ENCODE measurements at places on chromosomes 2 and 18.
A peak's percentile ranks its signal among the peaks of the same experiment; 100 is the strongest.

DNA sequence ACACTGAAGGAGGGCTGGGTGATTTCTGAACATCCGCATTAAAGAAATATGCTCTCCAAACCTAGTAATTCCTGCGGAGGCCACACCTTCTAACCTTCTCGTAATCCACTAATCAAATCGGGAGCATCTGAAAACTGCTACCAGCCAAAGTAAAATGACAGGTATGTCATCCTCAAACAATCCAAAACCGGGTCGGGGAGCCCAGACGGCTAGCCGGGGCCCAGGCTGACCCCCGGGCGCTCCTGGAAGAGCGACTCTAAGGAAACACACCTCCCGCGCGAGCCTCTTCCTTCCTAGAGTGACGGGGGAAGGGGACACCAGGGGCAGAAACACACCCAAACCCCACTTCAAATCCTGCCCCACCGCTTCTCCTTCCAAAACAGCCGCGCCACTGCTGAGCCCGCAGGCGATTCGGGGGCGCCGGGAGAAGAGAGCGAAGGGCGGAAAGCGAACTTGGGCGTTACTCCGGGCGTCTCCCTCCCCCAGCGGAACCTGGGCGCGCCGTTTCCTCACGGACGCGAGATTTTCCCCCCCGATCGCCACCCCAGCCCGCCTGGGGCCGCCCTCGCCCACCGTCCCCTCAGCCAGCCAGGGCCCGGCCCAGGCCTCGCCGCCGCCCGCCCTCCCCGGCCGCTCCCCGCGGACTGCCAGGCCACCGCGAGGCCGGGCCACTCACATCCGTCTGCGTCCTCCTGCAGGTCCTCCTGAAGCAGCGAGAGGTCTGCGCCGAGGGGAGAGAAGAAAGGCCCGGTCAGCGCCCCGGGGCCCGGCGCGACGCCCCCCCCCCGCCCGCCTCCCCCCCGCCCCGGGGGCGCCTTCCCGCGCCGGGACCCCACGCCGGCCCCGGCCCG lies 584 bp downstream of the PPP4R1 start:
- DNase-seq, result peak; percentile 59

- no peak for DNase-seq
These were observed 9.5 kb upstream of the KDSR start for GRCh38 chr18:63376538-63376937.

GRCh38 chr18:79524181-79525078 lies 128.7 kb downstream of the NFATC1 start:
- DNase-seq, result peak; percentile 75

- DNase-seq, result no peak
These were observed 28.0 kb upstream of the MGAT5 start for GRCh38 chr2:134225841-134226240.

DNA sequence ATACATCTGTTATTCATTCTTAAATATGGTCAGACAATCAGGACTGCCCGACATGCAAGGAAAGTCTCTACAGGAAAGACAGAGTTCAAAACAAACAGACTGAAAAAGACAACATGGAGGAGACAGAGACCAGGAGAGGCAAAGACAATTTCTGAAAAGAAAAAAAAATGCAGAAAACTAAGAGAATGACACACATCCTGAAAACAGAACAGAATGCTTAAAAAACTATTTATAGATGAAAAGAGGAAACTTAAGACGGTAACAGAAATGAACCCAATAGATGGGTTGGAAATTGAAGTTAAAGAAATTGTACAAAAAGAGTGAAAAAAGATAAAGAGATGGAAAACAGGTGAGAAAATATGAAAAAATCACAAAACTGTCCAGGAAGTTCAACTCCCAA lies 95.7 kb downstream of the BCL2 start:
- no peak for DNase-seq

- no peak for DNase-seq
These were observed 484.4 kb downstream of the CMPK2 start for GRCh38 chr2:6381326-6381725.

DNA sequence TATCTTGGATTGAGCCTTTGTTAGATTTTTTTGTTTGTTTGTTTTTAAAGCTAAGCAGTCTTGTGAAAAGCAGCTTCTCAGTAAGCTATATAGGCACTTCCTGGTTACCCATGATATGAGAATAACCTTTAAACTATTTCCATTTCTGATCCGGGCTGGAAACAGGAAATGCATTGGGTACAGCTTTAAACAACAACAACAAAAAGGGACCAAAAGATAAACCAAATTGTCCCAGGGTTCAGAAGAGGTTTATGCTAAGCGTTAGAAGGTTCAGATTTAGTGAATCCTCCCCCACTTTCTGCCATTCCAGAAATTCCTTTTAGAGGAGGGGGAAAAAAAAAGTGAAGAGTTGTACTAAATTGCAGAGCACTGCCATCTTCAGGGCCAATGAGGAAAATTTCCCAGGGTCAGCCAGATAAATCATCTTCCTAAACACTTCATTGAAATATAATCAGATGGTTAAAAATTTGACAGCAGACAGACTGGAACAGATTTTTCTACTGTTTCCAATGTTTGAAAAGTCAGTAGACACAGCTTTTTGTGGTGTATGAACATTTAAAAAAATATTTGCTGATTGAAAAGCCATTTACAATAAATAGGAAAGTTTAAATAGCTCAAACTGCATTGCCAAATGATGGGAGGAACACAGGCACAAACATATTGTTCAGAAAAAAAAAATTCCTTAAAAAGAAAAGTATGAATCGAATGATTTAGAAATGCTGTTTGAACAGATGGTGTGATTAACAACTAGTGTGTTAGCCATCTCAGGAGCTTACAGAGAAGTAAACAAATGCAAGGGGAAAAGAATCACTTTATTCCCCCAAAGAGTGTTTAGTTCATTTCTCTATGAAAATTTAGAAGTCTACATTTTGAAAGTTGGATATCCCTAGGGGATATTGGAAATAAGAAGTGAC lies 189.9 kb upstream of the TANK start:
- DNase-seq, result no peak
